Lung (tissue), 17 donors: ENCODE measurements at places on chromosomes 1 and 21. TPM values are rescaled to one million over a fixed set of nuclear protein-coding genes. Genes with fewer than 3 reads are reported as not detected.

NBPF3 gene
- polyA plus RNA-seq, result 1.6 TPM

KPRP gene
- polyA plus RNA-seq, result not detected

GRCh38 chr21:28547766-28548165 is 444.9 kb downstream of the LTN1 start:
- DNase-seq, result no peak

- no peak for DNase-seq
Observed at GRCh38 chr1:209659909-209660308, 7.7 kb upstream of the LAMB3 start.

DNA sequence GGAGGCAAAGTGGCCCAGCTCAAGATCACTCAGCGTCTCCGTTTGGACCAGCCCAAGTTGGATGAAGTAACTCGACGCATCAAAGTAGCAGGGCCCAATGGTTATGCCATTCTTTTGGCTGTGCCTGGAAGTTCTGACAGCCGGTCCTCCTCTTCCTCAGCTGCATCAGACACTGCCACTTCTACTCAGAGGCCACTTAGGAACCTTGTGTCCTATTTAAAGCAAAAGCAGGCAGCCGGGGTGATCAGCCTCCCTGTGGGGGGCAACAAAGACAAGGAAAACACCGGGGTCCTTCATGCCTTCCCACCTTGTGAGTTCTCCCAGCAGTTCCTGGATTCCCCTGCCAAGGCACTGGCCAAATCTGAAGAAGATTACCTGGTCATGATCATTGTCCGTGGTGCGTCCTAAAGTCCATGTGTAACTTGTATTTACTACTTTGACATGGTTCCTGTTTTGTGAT is 2.7 kb downstream of the RBM15 start:
- DNase-seq, result no peak

- no peak for DNase-seq
Observed at GRCh38 chr1:77899647-77900320, 11.4 kb downstream of the NEXN start.

DNA sequence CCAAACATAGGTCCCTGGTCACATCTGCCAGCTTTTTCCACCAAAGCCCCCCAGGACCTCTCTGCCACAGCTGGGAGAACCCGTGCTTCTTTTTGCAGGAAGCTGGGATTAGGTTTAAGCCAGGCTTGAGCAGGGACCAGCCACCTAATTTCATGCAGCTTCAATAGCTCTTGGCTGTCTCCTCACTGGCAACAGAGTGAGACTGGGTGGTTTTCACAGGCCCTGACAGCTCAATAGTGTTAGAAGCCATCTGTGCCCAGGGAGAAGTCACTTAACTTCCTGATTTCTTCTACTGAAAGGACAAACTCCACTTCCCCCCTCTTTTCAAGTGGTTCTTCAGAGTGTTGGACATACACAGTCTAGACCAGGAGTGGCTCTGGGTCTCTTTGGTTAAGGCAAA is 20.4 kb upstream of the SRSF4 start:
- DNase-seq, result peak; percentile 82

DNA sequence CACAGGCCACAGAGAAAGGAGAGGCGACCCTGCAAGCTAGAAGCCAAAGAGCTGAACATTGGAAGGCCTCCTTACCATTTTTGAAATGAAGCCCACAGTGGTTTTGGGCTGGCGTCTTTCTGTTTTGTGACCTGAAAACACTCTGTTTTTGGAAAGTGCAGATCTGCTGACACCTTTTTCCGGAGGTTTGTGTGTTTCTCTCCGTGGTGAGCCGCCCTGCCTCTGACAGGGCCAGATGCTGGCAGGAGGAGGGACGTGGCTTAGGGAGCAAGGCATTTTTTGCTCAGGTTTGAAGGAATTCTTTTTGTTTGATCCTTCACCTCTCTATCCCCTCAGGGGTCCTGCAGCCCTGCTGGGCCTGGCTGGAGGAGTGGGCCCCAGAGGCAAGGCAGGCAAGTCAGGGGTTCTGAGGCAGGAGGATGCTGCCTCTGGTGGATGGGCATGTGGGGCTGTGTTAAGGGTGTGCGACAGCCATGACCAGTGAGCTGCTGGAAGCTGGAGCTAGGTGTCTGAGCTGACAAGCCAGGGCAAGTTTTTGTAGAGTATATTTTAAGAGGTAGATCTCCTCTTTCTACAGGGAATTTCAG is 133.8 kb downstream of the CAMTA1 start:
- DNase-seq, result no peak

DNA sequence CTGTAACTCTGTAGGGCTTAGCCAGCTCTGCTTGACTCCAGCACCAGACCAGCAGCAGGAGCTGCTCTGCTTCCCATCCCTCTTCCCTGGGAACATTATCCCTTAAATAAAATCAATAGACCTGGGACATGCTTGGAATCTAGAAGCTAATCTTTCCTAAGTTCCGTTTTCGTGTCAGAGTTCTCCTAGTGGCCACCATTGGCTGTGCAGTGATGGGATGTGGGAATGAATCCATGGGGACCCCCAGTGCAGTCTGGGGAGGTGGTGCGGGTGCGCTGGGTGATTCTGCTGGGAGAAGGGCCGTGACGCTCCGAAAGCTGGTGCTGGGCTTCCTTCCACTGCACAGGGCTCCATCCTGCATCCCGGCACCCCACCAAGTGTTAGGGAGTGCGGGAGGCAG is 202.7 kb downstream of the CAMTA1 start:
- DNase-seq, result no peak

- DNase-seq, result no peak
Observed at GRCh38 chr21:41011098-41011731, 156.7 kb upstream of the BACE2 start.

GRCh38 chr1:51168936-51169335 is 66.9 kb downstream of the C1orf185 start:
- no peak for DNase-seq

- no peak for DNase-seq
Observed at GRCh38 chr1:32890516-32891240, 4.4 kb downstream of the HPCA start.

DNA sequence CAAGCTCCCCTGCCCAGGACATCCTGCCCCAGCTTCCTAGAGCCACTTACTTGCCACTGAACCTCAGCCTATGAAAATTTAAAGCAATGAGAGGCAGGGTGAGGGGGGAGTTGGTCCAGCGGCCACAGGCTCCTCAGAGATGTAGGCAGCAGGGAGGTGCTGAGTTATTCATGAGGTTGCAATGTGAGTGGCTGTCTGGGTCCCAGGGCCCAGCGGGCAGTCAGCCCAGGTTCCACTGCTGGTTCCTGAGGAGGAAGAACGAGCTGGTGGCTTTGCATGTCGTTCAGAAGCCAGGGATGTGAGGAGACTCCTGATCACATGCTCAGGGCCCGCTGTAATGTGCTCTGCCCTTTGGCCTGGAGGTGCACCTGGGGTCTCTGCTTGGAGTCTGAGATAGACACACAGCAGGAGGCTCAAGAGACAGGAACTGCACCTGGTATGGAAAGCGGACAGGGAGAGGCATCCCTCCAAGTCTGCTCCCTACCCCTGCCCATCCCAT is at the start of gene KNCN:
KNCN (minus strand) TSS at position 51 of the 499 bp plus-strand sequence. CDS start 432 bp downstream, outside the sequence.
- DNase-seq, result no peak
